PC-9 (cell line): ENCODE measurements at places on chromosomes 3 and 15.

DNA sequence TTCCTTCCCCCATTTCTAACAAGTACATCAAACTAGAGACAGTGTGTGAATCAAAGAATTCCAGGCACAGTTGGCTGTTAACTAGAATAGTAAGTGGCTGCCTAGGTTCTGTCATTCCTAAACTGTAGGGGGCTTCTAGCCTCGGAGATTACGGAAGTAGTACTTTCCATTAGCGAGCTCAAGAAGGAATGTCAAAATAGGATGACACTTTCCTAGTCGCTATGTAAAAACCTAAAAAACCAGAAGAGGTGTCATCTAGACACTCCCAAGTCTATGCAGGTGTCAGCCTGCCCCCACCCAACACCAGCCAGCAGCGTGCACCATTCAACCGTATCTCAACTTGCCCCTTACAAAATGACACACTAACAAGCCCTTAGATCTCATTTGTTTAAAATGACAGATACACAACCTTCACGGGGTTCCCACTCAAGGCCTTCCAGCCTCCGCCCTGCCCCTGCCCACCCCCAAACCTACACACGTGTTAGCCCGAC, 874 bp downstream of the INO80 start:
- no peak for DNase-seq

DNA sequence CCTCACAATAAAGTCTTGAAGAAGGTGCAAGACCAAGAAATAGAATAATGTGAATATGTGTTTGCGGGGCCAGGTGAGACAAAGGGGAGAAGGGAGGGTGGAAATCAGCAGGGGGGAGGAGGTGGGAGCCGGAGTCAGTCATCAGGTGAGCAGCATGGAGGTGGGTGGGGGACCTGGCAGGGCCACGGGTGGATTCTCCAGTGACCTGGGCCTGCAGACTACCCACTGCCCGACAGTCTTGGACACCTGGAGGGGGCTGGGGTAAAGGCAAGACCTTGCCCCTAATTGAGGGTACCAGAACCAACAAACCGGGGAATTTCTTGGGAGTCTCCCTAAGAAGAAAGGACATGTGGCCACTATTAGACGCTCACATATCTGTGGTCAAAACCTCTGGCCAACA, 95.8 kb downstream of the CHSY1 start:
- DNase-seq, result no peak

DNA sequence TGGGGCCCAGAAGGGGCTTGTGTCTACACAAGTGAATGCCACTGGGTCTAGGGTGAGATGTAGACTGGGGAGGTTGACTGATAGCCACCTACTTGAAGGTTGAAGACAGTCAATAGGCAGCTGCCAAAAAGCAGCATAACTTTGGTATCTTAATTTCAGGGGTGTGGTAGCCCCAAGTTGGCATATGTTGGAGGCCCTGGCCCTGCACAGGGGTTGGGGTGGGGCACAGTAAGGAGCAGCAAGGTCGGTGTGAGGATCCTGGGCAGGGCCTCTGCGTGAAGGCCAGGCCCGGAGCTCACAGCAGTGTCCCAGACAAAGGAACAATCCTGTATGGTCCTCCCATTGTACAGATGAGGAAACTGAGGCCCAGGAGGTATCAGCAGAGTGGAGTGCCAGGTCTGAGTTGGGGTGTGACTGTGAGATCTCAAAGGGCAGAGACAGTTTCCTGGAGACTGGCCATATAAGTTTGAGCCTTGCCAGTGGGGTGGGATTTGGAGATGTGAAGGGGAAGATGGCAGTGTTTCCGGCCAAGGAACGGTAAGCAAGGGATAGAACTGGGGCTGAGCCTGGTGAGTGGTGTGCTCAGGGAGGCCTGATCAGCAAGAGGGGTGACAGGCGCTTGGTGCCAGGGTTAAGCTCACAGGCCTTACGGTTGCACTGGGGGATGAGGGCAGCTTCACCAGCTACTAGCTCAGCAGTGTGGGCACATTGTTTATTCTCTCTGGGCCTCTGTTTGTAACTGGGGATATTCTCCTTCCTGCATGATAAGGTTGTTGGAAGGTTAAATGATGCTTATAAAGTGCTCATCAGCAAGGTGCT, 1.7 kb downstream of the KLHL40 start:
- no peak for DNase-seq

- DNase-seq, result no peak
Observed at GRCh38 chr3:36800533-36801116, 36.3 kb upstream of the DCLK3 start.

- no peak for DNase-seq
Observed at GRCh38 chr3:153631102-153631501, 469.1 kb downstream of the RAP2B start.

DNA sequence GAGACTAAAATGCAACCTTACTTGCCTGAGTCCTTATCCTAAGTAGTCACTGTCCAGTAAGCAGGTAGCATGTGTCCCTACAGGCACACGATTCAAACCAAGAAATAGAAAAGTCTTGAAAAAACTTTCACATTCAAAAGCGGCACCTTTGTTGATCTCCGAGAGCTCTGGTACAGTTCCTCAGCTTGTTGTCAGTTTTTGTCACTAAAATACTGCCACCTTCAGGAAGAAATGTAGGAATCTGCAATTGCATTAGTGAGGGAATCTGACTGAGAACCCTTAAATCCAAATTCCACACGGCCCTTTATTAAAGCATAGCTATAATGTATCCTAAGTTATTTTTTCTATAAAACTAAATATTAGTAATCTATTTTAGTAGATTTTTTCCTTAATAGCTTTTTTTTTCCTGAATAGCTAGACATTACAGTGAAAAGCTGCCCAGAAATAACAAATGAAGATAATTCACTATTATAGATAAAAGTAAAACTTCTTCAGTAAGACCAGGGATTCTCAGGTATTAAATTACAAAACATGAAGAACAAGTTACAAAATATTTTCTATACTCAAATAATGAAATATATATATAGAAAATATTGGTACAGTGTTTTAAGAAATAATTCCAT, 44.0 kb downstream of the CCDC54 start:
- DNase-seq, result peak; percentile 30

DNA sequence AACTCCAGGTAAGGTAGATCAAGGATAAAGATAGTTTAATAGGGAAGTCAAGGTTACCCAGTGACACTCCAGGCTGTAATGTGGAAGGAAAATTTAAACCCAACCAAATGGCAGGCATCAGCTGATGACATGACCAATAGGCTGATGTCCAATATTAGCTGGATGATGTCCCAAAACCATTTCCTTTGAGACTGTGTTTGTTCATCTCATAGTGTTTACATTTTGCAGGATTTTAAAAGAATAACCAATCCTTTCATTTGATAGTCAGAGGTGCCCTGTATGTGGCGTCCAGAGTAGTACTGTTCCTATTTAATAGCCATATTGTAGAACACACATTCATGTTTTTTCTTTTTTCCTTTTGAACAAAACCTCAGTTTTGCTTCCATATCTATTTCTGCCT, 23.3 kb upstream of the TMEM158 start:
- no peak for DNase-seq

DNA sequence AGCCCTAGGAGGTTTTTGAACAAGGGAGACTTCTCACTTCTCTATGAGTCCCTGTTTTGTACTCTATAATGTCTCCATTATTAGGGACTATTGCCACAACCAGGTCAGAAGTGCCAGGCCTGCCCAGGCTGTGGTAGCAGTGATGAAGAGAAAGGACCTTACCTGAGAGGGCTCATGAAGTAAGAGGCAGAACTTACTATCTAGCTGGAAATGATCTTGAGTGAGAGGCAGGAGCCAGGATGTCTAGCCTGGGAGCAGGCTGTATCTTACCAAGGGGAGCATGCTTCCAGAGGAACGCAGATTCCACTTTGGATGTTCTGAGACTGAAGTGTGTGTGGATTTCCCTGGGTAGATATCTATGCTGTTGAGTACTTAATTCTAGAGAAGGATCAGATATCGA, 93.3 kb downstream of the RPL39L start:
- DNase-seq, result no peak

DNA sequence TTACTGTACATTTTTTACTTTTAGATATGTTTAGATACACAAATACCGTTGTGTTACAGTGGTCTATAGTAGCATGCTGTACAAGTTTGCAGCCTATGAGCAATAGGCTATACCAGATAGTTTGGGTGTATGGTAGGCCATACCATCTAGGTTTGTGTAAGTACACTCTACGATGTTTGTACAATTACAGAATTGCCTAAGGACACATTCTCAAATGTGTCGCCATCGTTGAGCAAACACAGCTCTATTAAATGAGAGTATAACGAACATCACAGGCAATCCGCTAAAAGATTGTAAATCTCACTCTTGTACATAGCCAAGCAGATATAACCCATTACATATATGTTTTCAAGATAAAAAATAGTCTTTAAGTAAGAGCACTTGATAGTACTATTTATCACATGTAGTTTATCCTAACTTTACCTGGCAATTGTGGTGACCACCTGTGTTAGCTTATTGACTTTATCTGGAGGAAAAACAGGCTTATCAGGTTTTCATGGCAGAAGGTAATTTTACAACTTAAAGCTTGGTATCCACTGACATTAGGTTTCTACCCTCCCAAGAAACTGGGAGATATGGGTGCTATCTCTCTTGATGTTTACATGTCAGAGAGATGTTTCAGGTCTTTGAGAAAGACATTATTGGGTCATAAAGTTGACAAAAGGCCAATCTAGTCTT, 898.7 kb downstream of the NSUN3 start:
- DNase-seq, result no peak

- no peak for DNase-seq
Observed at GRCh38 chr3:61765157-61765876, 203.9 kb downstream of the PTPRG start.

GRCh38 chr3:107767897-107768605, 245.3 kb downstream of the BBX start:
- no peak for DNase-seq

- DNase-seq, result no peak
Observed at GRCh38 chr3:49629866-49630265, 44.3 kb upstream of the APEH start.

- no peak for DNase-seq
Observed at GRCh38 chr3:146781059-146781458, 175.9 kb upstream of the PLSCR5 start.

DNA sequence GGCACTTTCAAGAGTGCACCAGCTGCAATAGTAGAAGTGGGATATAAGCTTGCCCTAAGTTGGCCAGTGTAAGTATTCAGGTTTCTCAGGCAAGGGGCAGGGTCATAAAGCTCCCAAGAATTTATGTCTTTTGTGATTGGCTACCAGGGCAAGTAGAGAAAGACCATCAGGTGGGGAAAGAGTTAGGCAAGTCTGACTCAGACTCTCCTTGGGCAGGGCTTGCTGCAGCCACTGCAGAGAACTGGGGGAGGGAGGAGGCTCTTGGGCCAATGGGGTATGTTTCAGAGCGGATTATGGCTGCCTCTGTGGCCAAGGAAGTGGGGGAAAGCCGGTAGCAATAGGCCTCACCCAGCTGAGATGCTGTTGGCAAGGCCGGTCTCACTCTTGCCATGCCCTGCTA, 44.6 kb upstream of the SLC25A36 start:
- no peak for DNase-seq

DNA sequence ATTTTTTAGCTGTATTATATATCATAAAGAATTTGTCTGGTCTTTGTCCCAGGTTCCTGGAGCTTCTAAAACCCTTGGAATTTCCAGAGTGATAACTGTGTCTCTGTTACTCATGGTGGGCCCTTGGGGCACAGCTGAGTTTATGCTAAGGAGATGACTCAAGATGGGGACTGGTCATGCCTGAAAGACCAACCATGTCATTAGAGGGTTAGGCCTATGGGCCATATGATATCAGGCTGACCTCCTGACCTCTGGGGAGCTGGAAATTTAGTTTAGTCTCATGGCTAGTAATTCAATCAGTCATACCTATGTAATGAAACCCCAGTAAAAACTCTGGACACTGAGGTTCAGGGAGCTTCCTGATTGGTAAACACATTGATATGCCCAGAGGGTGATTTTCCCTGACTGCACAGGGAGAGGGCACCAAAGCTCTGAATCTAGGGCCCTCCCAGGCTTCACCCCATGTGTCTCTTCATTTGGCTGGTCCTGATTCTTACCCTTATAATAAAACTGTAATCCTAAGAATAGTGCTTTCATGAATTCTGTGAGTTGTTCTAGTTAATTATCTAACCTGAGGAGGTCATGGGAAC, 69.6 kb downstream of the EEFSEC start:
- no peak for DNase-seq

- no peak for DNase-seq
Observed at GRCh38 chr3:172877011-172877410, 126.5 kb downstream of the ECT2 start.

GRCh38 chr3:128984596-128984995, 9.3 kb downstream of the CFAP92 start:
- DNase-seq, result no peak

DNA sequence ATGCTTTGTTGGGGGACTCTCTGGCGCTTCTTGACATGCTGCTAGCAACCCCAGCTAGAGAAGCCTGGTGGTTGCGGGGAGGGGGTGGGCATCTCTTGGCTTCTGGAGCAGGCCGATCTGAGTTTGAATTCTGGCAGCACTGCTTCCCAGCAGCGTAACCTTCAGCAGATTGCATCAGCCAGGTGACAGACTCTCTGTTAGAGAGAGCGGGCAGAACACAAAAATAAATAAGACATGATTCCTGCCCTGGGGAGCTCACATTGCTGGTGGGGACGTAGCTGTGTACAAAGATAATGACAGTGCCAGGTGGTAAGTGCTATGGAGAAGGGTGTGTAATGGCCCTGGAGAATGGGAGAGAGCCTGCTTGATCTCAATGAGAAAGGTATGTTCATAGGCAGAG, 87.4 kb downstream of the THSD4 start:
- no peak for DNase-seq
